ENCODE measurements at places on chromosomes 5 and 9. TPM values are rescaled to one million over a fixed set of nuclear protein-coding genes. Genes with fewer than 3 reads are reported as not detected.

The SPINK7 gene
- total RNA-seq, result not detected

The LHFPL2 gene
- 0.08 TPM for total RNA-seq

The SLC44A1 gene
- total RNA-seq, result 3.8 TPM

The CFAP90 gene
- total RNA-seq, result not detected

The RORB gene
- total RNA-seq, result 0.05 TPM

The SLC1A1 gene
- total RNA-seq, result 0.05 TPM

The RASEF gene
- total RNA-seq, result not detected

The CCNO gene
- 0.10 TPM for total RNA-seq

The BAAT gene
- 0.08 TPM for total RNA-seq

The MRPL36 gene
- 118 TPM for total RNA-seq

The WHRN gene
- total RNA-seq, result 2.4 TPM

The SH3GLB2 gene
- 74.8 TPM for total RNA-seq

The PKD2L2 gene
- not detected for total RNA-seq

The FAM81B gene
- total RNA-seq, result not detected

The CCDC180 gene
- total RNA-seq, result 0.83 TPM

The SPINK5 gene
- not detected for total RNA-seq

The AGTPBP1 gene
- 26.2 TPM for total RNA-seq

The ADAMTSL2 gene
- not detected for total RNA-seq

The NFX1 gene
- 37.6 TPM for total RNA-seq

Measured in activated T-helper 1 cell treated with anti-CD3 and anti-CD28 coated beads, Interleukin-12 subunit alpha, Interleukin-12 subunit beta, Interleukin-2, Interleukin-4 antibody, amounts not matched to agents 30 ng/mL and 10 ng/mL and 1 ng/mL, durations not matched to agents 14 hours and 24 hours and 36 hours (primary cell).